Cortex of kidney (tissue), 1 donor: ENCODE measurements at places on chromosomes 16 and 17.

GRCh38 chr17:28889996-28890395 lies 7.5 kb downstream of the FLOT2 start:
- DNase-seq = no peak

- DNase-seq = no peak
These were observed 2.1 kb downstream of the CCL4L2 start for GRCh38 chr17:36212966-36213365.

GRCh38 chr16:84979516-84979915 lies 31.8 kb downstream of the ZDHHC7 start:
- DNase-seq = no peak

GRCh38 chr16:89397331-89397861 lies 93.0 kb downstream of the ANKRD11 start:
- no peak for DNase-seq

- no peak for DNase-seq
These were observed 102.1 kb upstream of the SIAH1 start for GRCh38 chr16:48487287-48487686.

GRCh38 chr17:909642-910323 lies 69.8 kb downstream of the NXN start:
- DNase-seq = no peak

DNA sequence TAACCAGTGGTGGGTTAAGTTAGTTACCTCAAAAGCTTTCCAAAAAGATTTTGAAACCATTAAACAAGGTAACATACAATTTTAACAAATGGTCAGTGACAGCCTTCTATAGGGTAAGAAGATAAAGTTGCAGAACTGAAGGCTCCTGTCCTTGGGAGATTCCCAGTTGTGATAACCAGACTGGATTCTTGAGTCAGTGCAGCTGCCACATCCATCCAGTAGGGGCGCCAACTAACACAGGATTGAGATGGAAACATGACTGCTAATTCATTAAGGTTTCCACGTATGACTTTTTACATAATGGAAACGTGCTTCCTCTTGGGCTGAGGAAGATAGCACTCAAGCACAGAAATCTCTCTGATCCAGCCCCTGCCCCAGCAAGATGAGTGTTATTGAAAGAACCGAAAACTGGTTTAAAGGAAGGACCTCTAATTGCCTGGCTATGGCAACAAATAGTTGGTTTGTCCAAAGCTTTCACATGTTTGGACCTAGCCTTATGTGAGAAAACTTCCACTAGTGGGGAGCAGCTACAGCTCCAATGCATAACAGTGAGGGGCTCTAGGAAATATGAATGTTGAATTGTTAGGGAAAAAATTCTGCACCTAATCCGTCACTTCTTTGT lies 269.8 kb upstream of the MYOCD start:
- no peak for DNase-seq

DNA sequence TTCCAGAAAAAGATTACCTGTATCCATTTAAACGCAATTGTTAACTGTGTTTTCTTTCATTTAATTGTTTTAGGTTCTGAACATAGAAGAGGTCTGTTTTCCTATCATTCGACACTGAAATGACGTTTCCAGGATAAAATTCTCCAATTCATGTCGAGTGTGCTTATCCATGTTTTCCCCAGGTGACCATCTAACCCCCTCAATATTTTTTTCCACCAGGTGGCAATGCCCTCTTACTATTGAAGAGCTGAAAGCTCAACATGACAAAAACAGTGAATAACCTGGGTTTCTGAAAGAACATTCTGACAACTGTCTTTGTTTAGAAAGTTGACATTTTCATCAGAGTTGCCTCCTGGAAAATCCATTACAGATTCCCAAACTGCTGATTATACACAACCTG lies 948.7 kb downstream of the KCNJ2 start:
- no peak for DNase-seq

DNA sequence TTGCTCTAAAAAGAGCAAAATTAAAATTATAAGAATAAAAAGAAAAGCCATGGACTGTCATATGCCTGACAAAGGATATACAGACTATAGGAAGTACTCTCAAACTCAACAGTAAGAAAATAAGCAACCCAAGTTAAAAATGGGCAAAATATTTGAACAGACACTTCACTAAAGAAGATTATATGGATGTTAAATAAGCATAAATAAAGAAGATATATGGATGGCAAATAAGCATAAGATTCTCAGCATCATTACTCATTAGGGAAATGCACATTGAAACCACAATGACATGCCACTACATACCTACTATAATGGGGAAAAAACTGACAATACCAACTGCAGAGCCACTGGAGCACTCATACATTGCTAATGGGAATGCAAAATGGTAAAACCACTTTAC lies 14.9 kb upstream of the BEAN1 start:
- no peak for DNase-seq

- no peak for DNase-seq
These were observed 23.1 kb upstream of the CNOT1 start for GRCh38 chr16:58652741-58653140.

GRCh38 chr17:5429191-5429887 lies 9.4 kb downstream of the RPAIN start:
- no peak for DNase-seq

- DNase-seq = no peak
These were observed 14.8 kb downstream of the CPD start for GRCh38 chr17:30393491-30393890.

DNA sequence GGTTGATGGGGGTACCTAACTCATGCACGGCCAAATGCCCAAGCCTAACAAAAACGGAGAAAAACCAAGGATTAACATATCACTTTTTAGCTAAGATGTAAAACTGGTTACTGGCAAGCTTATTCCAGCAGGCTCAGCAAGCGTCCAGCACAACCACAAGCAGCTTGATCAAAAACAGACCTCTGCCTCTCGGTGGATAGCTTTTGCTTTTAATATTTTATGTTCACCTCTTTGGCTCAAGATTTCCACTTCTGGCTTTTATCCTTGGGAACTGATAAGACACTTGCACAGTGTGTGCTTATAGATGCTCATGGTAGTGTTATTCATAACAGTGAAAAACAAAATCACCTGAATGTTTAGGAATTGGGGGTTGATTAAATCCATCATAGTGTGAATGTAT lies 206.9 kb upstream of the CACNG5 start:
- DNase-seq = no peak

DNA sequence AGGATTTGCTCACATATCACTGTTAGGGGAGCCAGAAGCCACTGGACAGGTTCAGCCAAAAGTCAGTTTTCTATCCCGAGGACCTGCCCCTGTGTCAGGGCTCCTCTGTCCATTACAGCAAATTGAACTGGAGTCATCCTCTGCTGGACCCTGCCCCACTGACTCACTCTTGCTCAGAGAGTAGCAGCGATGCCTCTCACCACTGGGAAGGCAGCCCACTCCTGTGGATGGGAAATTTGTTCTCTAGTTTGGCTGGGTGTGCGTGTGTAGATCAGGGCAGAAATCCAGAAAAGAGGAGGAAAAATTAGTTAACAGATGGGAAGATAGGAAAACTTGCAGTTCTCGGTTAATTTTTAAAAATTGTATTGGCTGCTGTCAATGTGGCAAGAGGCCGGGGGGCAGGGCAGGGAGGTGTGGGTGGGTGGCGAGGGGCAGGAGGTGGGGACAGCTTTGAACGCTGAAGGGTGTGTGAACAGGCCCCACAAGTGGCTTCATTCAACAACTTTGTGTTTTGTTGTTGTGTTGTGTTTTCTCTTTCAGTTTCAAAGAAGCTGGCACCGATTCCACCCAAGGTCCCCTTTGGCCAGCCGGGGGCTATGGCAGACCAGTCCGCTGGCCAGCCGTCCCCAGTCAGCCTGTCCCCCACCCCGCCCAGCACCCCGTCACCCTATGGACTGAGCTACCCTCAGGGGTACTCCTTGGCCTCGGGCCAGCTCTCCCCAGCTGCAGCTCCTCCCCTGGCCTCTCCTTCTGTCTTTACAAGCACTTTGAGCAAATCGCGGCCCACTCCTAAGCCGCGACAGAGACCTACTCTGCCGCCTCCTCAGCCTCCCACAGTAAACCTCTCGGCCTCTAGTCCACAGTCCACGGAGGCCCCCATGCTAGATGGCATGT lies 33.6 kb downstream of the ELAC2 start:
- no peak for DNase-seq

DNA sequence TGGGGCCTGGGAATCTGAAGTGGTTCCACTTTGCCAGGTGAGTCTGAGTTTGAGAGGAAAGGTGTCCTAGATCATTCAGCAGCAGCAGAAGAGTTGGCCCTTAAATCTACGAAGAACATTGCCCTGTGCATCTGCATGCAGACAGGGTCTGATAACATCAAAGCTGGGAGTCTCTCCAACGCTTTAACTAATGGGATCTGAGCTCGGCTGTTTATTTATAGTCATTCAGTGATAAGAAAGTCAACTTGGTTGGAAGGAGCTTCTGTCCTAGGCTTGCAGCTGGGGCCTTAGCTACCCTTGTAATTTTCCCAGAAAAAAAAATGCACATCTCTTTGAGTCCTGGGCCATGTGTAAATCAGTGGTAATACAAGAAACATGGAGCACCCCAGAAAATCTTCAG lies 418.0 kb upstream of the HSBP1 start:
- no peak for DNase-seq

DNA sequence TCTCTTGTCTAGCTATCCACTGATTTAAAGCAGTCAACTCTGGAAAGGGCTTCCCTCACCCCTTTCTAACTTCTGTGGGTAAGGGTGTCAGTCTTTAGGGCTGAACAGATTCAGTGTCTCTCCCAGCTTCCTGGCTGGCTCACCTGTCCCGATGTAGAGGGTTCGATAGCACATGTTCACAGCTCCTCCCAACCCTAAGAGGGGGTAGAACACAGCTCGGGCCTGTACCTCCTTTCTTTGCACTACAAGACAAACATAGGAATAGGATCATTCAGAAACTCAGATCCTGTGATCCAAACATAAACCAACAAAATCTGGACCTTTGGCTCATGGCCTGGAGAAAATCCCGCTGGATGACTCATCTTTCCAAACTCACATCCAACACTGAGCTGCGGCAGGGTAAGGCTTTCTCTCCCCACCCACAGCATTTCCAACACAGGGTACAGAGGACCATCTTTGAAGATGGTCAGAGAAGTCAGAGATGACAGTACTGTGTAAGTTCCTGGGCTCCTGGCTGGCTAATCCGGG lies 5.8 kb upstream of the DHRS13 start:
- no peak for DNase-seq

DNA sequence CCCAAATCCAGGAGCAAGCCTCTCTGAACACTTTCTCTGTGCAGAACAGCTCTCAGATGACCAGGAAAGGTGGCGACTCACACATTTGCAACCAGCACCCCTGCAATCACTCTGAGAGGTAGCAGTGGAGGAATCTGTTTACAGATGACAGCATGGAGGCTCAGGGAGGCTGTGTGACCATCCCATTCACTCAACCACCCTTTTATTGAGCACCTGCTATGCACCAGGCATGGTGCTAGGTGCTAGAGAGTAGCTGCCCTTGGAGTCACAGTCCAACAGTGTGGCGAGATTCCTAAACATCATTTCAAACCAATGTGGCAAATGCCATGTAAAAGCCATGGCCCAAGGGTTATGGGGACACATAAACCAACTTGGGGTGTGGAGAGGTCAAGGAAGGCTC lies 1.5 kb upstream of the ITGB4 start:
- no peak for DNase-seq

GRCh38 chr16:12740986-12741610 lies 62.6 kb downstream of the CPPED1 start:
- no peak for DNase-seq

GRCh38 chr17:1592751-1593629 lies 30.4 kb upstream of the PITPNA start:
- no peak for DNase-seq

- DNase-seq = no peak
These were observed 289.6 kb upstream of the ERCC4 start for GRCh38 chr16:13630374-13630773.

DNA sequence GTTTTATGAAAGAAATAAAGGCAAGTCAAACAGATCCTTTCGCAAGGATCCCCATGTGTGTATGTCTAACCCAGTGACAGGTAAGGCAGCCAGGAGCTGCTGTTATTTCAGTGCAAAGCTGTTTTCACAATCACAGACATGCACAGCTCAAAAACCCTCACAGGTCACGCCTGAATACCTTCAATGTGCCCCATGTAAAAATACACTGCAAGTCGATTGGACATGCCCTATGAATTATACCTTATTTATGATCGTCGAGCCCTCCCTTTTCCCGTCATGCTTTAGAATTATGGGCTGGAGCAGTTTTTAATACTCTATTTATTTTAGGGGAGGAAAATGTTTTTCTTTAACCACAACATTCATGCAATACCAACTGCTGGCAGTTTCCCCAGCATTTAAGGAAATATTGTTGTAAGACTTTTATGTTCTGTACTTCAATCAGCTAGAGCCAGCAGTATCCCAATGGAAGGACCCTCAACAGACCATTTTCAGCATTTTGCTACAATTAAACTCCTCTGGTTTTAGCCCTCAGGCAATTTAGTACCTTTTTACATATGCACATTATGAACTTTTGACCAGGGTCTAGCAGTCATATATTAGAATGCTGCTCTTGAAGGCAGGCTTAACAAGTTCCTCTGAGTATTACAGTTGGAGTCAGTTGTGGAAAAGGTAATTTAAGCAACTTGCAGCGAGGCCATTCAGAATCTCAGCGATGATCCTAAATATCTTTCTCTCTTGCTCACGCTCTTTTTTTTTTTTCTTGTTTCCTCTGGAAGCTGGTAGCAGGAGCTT lies 362.2 kb downstream of the WWOX start:
- no peak for DNase-seq

DNA sequence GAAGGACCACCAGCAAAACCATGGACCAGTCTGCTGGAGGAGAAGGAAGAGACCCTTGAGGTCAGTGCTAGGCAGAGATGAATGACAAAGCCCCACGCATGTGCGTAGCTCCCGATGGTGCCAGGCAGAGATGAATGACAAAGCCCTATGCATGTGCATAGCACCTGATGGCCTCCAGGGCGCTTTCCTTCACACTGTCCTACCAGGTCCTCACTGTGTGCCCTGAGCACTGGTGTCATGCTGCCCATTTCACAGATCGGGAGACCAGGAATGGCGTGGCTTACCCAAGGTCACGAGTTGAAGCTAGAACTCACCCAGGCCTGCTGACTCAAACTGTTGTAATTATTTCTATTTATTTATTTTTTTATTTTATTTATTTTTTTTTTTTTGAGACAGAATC lies 149.6 kb downstream of the KATNIP start:
- DNase-seq = no peak

DNA sequence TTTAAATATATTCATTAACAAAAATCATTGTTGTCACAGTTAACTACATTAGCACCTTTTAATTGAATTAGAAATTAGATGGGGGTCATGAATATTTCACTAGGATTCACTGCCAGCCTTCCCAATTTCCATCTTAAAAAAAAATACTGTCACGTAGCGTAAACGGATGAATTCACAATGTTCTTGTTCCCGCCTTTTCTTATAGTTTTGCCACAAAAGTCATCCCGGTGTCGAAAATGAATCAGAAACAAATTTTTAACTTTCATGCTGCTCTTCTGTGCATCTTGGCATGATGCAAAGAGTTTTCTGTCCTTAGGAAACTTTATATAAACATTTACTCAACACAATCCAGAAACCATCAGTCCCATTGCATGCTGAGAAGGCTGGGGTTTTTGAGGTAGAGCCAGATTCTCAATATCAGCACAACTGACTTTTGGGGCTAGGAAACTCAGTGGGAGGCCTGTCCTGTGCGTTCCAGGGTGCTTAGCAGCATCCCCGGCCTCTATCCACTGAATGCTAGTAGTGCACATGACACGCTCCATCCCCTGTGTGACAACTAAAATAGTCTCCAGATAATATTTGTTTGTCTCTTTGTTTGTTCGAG lies 252.9 kb upstream of the XYLT1 start:
- DNase-seq = no peak
